ENCODE measurements at places on chromosomes 4 and X. TPM values are rescaled to one million over a fixed set of nuclear protein-coding genes. Genes with fewer than 3 reads are reported as not detected.
A peak's percentile ranks its signal among the peaks of the same experiment; 100 is the strongest.

GRCh38 chr4:152690706-152691651, 11.2 kb upstream of the TMEM154 start:
- no peak for DNase-seq

DNA sequence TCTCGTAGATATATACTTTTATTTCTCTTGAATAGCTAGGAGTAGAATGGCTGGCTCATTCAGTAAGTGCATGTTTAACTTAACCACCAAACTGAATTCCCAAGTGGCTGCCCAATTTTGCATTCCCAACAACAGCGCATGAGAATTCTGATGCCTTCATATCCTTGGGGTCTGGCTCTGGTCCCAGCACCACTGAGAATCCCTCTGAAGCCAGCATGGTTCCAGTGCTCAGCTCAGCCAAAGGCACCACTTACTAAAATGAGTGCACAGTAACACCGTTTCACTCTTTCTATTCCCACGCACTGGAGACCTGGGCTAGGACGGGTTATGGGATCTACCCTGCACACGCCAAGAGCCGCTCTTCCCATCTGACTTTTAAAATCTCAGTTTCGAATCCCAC, 60.4 kb downstream of the CASP3 start:
- DNase-seq: no peak

- no peak for DNase-seq
Measured at GRCh38 chr4:55834086-55834795, 14.7 kb downstream of the EXOC1L start.

DNA sequence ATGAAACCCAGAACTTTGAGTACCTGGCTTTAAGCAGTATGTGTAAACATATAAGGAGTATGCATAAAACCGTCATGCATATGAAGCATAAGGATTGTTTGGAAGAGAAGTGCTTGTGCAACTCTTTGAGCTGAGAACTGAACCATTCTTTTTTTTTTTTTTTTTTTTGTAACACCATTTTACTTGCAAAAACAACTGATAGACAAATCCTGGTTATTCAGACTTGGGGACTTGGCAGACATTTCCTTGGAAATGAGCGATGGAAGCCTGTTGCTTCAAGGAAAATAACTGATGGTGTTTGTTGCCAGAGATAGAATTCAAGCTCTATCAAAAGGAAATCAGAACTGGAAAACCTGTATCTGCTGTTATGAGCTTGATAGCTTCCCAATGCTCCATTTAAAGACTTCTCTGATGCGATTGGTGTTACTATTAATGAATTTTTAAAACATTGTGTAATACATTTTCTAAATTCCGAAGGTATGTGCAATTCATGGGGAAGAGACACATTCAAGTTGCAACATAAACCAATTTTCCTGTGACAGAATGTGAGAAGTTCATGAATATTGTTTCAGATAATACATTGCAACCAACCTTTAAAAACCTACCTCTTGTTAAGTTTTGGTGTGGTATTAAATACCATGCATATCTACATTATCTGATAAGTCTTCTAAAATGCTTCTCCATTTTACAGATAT, 47.0 kb upstream of the FAT1 start:
- DNase-seq: no peak

DNA sequence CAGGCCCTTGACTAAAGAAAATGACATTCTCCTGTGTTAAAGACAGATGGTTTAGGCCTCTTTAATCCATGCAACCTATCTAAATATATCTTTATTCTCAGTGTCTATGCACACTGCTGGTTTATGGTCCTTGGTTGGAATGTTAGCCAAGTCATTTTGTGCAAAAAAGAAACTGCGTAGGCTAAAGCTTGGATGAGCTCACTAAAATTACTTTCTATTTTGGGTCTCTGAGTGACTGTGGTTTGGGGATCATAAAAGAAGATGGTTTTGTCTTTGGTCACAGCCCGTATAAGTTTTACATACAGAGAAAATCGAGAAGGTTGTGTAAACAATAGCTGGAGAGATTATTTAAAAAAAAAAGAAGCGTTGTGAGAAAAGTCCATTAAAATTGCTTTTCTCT, 443.6 kb downstream of the UBE2NL start:
- DNase-seq: no peak

DNA sequence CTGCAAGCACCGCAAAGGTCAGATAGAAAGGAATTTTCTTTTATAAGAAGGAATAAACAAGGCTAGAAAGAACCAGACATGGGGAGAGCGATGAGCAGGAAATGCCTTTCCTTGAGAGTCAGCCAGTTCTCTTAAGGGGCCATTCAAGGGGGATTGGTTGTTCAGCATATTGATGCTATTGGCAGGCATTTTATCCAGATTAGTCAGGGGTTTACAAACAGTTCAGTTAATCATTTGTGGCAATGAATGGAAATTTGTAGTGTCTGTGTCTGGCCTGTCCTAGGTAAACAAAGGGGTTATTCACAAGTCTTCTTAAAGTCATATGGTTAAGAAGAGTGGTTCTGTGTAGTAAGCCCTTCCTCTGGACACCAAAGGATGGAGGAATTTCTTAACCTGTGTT, 184.7 kb upstream of the FRMPD4 start:
- DNase-seq: no peak

DNA sequence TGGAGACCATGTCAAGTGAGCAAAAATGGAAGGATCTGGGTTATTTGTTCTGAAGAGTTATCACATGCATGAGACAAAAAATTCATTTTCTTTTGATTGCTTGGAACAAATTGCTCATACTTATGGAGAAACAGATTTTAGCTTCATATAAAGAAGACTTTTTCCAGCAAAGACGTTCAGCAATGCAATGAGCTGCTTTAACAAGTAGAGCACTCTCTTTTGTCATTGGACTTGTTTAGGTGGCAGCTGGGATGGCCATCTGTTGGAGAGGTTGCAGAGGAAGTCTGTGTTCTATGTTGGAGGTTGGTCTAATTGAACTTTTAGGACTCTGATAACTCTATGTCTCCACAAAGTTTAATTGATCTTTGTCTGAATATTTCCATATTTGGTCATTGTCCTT, 19.9 kb upstream of the CEP135 start:
- no peak for DNase-seq

- no peak for DNase-seq
Measured at GRCh38 chr4:123943976-123944375, 547.4 kb downstream of the SPRY1 start.

- DNase-seq: no peak
Measured at GRCh38 chr4:30924495-30924894, 204.3 kb downstream of the PCDH7 start.

DNA sequence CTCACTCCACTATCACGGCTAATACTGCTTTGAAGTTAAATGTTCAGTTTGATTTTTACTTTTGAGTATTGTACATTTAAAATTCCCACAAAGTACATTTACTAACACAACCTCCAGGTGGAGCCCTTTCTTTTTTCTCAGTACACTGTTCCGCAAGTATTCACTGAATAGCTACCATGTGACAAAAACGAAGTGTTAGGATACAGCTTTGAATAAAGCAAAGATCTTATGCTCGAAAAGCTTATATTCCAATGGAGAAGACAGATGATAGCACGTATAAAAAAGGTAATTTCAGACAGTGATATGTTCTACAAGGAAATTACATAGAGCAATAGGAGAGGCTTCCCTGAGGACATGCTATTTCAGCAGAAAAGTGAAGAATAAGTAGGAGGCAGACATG, 60.7 kb upstream of the ABCG2 start:
- DNase-seq: peak; percentile 28

DNA sequence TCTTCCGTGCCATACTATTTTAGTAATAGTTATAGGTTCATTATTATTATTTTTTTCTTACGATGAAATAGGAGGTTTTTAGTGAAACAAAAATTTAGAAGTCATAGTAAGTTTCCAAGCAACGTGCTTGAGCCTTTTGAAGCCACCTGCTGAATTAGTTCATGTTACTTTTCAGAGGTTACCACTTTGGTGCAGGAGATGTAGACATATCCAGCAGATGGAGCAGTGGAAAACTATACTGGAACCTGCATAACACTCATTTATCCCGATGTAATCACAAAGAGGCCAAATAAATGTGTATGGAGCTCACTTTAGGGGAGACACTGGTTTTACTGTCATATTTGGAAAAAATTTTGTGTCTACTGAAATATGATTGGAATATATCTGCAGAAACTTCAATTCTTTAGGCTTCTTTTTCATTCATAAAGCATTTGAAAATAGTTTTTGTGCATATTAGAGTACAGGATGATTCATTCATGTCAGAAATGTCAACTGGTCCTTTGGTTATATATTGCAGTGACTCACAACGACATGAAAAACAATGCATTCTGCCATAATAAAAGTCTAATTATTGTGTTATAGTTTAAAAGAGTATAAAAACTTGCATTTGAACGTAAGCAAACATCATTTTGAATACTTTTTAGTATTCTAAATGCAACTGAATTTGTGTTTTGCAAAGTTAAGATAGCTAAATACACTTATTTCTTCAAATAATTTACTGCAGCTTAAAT, 2182.9 kb upstream of the TENM3 start:
- DNase-seq: no peak

DNA sequence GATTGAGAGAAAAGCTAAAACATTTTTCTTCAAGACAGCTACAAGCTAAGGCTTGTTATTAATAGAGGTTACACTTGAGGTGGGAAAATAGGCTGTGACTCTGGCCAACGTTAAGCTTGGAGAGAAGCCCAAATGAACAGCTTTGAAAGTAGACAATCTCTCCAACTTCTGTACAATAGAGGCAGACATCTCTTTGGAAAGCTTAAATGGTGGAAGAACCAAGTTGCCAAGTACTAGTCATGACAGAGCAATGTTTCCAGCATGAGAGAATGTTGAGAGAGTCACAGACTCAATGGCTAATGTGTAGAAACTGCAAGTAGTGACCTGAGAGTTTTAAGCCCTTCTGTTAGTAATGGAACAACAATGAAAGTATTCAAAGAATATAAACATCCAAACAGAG, 298.1 kb downstream of the INPP4B start:
- DNase-seq: no peak

DNA sequence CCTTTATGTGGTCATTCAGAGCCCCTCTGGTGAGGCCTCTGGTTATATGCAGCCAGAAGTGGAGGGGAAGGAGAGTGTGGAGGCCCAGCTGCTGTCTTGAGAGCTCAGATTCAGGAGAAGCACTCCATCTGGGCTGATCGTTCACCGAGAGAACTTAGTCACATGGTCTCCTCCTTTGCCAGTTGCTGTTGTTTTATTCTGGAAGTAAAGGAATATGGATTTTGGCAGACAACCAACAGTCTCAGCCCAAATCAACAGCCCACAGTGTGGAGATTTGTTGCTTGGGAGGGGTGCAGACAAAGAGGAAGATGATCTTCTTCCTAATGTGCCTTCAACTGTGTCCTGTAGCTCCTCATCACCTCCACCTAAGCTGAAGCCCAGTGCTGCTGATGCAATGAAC, 355.4 kb downstream of the ANK2 start:
- DNase-seq: no peak

- no peak for DNase-seq
Measured at GRCh38 chr4:94640151-94640550, 117.6 kb upstream of the BMPR1B start.

GRCh38 chr4:94570558-94570957, 118.8 kb downstream of the PDLIM5 start:
- DNase-seq: no peak

- DNase-seq: no peak
Measured at GRCh38 chrX:42398967-42399631, 378.9 kb downstream of the PPP1R2C start.

- DNase-seq: no peak
Measured at GRCh38 chr4:5054532-5054931, 3.3 kb downstream of the STK32B start.

DNA sequence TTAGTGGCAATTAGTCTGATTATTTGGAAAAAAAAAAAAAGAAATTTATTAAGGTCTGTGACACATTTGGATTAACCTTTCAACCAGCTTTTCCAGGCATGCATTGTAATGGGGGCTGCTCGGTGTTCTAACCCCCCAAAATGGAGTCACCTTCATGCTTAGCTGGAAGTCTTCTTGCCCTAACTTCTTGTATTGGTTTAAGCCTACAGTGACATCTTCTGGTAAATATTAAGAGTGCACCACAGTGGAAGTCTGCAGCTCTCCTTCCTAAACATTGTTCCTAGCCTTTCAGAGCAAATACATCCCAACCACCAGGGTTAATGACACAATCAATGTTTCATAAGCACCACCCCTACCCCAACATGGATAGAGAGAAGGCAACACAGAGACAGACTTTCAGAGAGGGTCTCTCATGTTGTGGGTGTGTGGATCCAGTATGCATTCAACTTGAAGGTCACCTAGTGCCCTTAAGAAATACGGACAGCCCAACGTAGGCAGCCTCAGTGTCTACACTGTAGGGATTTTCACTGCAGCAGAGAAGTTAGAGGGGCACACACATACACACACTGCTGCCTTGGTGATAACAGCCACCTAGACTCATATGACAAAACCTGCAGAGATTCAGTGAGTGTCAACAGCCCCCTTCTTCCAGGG, 142.9 kb upstream of the MBNL3 start:
- DNase-seq: peak; percentile 40

- DNase-seq: no peak
Measured at GRCh38 chr4:187179086-187180058, 455.7 kb upstream of the FAT1 start.

GRCh38 chr4:125833-126232, 1.5 kb downstream of the ZNF718 start:
- no peak for DNase-seq

DNA sequence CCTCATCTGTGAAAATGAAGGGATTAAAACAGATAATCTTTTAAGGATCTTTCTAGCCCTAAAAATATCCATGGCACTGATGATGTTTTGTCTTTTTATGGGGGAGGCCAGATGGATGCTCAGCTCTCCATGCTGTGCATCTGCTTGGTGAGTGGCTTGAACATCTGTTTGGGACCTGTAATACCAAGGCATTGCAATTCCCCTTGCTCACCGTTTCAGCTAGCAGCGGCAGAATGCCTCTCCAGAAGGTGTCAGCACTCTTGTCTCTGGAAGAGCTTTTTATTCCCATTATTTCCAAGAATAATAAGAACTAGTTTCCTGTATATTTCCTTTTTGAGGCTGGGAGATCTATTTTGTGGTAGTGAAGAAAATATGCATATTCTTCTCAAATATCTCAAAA, 151.9 kb upstream of the ANK2 start:
- DNase-seq: no peak

- DNase-seq: no peak
Measured at GRCh38 chr4:55610381-55610780, 18.3 kb upstream of the PDCL2 start.

Gene GPRASP3
- total RNA-seq: 0.94 TPM

Gene CXCL6
- total RNA-seq: not detected

Gene F8A3
- 4.4 TPM for total RNA-seq

Gene C4orf50
- total RNA-seq: 0.27 TPM

Gene NR3C2
- total RNA-seq: 32.4 TPM

Gene AREG
- 52.8 TPM for total RNA-seq

Gene STAG2
- total RNA-seq: 105 TPM

Gene CETN2
- 3.9 TPM for total RNA-seq

Gene SUPT20HL2
- total RNA-seq: not detected

Gene TCEAL6
- not detected for total RNA-seq

Gene GDI1
- total RNA-seq: 113 TPM

Gene FREM3
- total RNA-seq: not detected

Gene CTAG1B
- total RNA-seq: not detected

Gene TMEM31
- not detected for total RNA-seq

Data from CD8-positive, alpha-beta T cell (primary cell).